ENCODE measurements at places on chromosomes 2 and 18. TPM values are rescaled to one million over a fixed set of nuclear protein-coding genes. Genes with fewer than 3 reads are reported as not detected.

Gene KIF5C
- 2.3 TPM for total RNA-seq

Gene MOGAT1
- 2.5 TPM for total RNA-seq

Gene CFAP221
- total RNA-seq, result 0.20 TPM

Gene SCYGR4
- total RNA-seq, result 0.89 TPM

Gene VSNL1
- total RNA-seq, result 21.9 TPM

Gene GDF7
- total RNA-seq, result 0.89 TPM

DNA sequence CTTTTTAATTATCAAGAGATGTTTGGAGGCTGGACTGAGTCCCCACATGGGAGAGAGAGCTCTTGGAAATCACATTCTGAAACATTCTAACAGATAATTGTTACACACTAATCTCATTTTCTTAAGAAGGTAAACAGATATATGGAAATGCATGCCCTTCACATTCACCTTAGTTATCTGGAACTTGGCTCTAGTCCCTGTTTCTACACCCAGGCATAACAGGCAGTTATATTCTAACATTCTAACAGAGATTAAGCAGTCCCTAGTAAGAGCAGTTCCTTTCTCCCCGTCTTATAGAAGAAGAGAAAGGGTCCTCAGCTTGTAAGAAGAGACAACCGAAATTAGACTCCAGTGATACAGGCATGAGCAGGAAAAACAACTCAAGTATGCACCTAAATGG, 385.4 kb downstream of the SOX11 start:
- no peak for DNase-seq

DNA sequence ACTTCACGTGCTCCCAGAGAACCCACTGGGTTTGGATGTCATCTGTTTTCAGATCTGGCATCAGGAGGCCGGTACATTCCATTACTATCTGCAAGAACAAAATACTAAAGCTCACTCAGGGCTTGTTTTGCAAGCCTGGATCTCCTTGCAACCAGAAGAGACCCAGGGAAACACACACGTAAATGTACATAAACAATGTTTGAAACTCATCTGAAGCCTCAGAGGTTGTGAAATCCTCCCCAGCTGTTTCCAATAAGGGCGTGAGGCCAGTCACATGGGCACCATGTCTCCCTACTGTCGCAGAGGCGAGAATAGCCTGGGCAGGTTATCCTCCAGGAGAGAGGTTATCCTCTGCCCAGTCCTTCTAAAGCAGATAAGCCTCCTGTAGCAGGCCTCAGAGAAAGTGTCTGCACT, 186.9 kb downstream of the GFPT1 start:
- no peak for DNase-seq

GRCh38 chr2:7905756-7906155, 776.1 kb upstream of the ID2 start:
- DNase-seq, result no peak

GRCh38 chr2:121949271-121949670, 193.8 kb downstream of the TSN start:
- DNase-seq, result no peak

- DNase-seq, result no peak
Measured at GRCh38 chr2:54728669-54729120, 5.2 kb downstream of the EML6 start.

DNA sequence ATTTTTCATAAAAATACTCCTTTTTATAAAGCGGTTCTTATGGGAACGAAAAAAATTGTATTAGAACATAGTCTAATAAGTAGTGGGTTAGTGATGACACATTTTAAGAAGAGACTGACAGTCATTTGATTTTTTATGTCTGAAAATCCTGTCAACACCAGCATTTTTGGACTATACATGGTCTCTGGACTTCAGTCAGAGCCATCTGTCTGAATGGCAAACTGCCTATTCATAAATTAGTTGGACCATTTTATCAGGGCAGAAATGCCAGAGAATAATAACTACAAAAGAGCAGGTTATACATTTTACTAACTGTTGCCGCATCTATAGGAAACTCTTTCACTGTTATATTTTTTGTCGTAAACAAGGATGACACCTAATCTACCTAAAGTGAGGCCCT, 437.6 kb downstream of the ZNF804A start:
- DNase-seq, result no peak

DNA sequence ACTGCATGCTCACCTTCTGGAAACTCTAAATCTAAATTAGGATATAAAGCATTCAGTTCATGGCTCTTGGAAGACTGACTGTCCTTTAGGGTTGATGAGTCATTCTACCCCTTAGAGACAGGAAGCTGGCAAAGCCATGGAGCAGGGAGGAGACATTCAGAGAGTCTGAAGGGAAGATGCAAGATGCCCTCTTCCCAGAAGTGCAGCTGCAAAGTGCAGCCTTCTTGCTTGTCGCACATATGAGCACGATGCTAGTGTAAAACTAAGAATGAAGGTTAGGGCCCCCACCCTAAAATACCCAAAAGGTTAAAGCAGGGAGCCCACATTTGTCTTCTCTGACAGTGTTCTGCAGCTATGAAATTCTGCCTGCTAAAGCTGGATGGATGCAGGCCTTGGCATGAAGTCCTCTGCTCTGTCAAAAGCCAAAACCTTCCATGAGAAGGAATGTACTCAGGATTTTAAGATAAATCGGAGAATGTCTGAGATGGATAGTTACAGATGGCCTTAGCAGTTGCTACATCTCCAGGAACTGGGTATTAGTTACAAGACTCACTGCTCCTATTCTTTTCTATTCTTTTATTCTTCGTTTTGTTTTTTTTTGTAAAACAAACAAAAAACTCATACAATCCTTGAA, 89.7 kb downstream of the POLE4 start:
- peak; percentile 58 for DNase-seq

GRCh38 chr18:48548011-48548771, 9.4 kb downstream of the CTIF start:
- peak; percentile 63 for DNase-seq

GRCh38 chr2:101597347-101597944, 100.1 kb upstream of the MAP4K4 start:
- DNase-seq, result peak; percentile 36

- DNase-seq, result no peak
Measured at GRCh38 chr2:10990561-10991111, 78.9 kb downstream of the KCNF1 start.

GRCh38 chr2:239365071-239365781, 35.6 kb downstream of the HDAC4 start:
- DNase-seq, result no peak

DNA sequence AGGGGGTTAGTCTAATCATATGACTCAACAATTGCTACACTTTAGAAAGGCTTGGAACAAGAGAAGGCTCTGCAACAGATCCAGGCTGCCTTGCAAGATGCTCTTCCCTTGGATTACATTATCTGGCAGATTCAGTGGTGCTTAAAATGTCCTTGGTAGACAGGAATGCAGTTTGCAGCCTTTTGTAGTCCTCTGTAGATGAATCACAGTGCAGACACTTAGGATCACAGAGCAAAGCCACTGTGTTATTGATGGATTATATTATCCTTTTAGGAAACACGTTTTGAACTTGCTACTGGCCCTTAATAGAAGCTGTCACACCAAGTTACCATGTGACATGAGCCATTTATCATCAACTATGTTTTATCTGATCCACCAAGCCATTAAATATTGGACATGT, 152.2 kb downstream of the CBLN2 start:
- no peak for DNase-seq

- no peak for DNase-seq
Measured at GRCh38 chr2:142734770-142735169, 142.7 kb upstream of the KYNU start.

DNA sequence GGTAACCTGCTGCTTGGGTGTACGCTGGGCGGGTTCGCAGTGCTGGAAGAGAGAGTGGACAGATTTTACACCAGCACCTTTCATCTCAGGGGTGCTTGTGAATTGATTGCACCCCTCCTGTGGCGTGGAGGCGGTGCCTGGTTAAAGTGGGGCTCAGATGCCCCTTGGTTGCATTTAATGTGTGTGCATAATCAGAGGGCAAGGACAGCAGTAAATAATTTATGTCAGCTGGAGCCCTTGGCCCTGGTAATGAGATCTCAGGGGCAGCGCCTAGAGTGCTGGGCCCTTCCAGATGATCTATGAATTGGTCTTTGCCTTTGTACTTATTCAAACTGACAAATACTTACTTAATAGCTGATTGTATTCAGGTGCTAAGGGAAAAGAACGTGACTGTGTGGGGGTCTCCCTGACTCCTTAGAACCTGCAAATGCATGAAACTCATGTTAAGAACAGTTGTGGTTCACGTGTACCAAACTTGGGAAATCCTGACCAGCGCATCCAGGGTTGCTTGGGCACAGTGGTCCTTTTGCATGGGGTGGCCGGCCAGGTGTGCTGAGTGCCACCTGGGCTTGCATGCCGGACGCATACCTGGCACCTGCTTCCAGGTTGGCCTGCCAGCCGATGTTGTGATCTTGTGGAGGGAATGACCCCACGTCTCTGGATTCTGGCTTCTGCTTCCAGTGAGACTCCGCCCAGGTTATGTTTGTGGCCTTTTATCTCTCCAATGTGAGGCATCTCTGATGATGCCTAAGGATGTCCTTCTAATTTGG, 118.5 kb downstream of the AGAP1 start:
- no peak for DNase-seq

- no peak for DNase-seq
Measured at GRCh38 chr2:112690853-112691401, 29.9 kb upstream of the NT5DC4 start.

DNA sequence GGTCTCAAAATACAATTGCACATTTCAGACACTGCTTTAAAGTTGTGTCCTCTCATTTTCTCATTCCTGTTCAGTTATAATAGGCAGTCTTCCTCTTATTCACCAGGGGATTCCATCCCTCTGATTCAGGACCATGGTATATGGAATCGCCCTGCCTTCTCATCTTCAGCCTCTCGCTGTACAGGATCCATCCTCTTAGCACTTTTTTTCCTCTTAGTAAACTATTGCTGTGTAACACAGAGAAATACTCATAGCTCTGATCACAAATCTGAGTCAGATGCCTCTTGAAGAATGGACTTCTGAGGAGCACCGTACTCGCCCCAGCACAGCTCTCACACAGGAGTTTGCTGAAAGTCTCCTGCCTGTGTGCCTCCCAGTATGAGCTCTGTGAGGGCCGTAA, 11.3 kb downstream of the RMP24 start:
- no peak for DNase-seq

DNA sequence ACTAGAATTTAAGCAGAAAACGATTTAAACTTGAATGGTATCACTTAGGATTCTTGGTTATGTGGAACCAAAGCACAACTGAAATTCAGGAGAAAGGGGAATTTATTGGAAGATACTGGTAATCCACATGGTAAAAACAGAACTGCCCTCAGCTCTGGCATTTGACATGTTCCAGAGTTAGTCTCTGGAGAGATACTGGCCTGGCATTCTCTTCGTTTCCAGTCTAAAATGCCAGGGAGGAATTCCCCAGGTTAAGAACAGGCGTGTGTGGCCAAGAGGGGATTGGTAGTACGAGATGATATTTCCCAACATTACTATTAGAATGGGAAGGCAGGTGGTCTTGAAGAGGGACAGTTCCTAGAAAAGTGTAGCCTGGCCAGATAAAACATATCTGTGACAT, 68.5 kb upstream of the TXNDC2 start:
- no peak for DNase-seq

DNA sequence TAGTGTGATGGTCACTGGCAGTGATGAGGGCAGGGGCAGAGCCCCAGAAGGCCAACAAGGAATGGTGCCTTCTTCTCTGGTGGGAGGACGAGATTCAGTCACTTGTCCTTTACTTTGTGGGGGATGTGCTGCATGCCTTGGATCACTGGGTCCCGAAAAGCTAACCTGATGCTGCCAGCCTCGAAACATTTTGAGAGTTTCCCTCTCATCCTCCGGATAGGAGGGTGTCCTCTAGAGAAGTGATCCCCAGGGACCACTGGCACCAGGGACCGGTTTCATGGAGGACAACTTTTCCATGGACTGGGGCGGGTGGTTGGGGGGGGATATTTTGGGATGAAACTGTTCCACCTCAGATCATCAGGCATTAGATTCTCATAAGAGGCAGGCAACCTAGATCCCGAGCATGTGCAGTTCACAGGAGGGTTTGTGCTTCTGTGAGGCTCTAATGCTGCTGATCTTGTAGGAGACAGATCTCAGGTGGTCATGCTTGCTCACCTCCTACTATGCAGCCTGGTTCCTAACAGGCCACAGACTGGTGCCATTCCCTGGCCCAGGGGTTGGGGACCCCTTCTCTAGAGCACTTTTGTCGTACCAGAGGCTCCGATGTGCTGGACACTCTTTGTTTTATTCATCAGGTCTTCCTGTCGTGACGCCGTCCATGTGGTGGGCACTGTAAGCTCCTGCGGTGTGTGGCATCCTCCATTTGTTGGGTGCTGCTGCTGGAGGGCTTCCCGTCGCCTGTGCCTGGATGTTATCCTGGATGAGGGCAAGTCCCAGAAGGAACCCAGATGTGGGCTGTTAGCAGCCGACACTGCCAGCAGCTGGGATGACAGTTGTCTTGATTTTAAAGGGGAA, 68.5 kb upstream of the HDAC4 start:
- peak; percentile 15 for DNase-seq

DNA sequence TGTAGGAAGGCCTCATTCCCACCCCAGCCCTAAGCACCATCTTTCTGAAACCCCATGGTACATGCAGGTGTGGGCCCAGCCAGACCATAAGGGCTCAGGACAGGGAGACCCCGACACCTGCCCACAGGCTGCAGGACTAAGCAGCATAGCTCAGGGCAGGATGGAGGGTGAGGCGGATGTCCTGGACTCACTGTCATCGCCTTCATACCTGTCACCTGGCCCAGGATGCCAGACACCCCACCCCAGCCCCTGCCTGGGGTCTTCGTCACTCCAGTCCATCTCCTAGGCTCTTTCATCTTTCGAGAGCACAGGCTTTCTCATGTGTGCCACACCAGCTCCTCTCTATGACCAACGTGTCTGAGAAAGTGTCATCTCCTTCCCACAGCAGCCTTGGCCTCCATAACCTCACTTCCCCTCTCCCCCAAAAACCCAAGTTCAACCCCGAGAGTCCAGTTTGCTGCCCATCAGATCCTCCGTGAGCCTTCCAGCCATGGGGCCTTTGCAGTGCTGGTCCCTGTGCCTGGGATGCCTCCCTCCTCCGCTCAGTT, 71.5 kb downstream of the EMX1 start:
- no peak for DNase-seq

- DNase-seq, result no peak
Measured at GRCh38 chr2:201260302-201260800, at the start of gene CASP8. Gene CASP8 (plus strand): TSS chr2:201260536. CDS start chr2:201266487, 5,951 bp downstream.

- DNase-seq, result no peak
Measured at GRCh38 chr2:217976301-217976700, 26.5 kb downstream of the TNS1 start.

DNA sequence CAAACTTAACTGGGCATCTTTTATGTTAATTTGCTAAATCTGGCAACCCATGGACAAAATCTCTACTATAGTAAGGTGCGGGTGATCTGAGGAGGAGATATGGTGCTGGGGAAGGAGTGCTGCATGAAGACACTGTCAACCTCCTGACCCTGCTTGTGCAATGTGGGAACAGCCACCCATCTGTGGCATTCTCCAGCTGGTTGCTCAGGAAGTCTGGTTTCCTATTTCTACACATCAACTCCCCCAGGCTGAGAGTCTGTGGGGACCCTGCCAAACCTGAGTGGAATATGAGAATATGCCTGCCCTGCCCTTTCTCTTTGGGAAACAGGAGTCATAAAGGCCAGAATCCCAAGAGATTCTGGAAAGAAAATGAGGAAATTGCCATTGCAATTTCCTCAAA, 60.1 kb upstream of the PAX3 start:
- no peak for DNase-seq

- DNase-seq, result no peak
Measured at GRCh38 chr2:189109921-189110397, 69.6 kb downstream of the COL5A2 start.

GRCh38 chr2:38966678-38967077, 77.0 kb downstream of the ARHGEF33 start:
- no peak for DNase-seq

All from skin of body (tissue), 3 donors.